ENCODE measurements at places on chromosomes 12 and 14.

- DNase-seq: no peak
Measured at GRCh38 chr14:79279645-79280597, 931.4 kb downstream of the DIO2 start.

DNA sequence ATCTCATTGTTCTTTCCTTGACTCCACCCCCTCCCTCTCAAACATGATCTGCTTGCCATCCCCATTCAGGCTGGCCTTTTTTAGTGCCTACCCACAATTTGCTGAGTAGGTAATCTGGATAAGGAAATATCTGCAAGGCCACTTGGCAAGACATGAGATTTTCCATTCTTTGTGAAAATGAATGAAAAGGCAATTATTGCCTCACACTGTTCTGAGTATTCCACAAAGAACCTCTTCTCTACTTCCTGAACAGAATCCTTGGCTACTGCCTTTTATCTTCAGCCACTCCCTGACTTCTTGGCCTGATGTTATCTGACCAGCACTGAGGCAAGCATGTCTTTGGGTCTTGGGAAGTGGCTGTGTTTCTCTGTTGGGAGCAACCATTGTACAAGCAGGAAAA lies 263.2 kb upstream of the ATP2B1 start:
- no peak for DNase-seq

DNA sequence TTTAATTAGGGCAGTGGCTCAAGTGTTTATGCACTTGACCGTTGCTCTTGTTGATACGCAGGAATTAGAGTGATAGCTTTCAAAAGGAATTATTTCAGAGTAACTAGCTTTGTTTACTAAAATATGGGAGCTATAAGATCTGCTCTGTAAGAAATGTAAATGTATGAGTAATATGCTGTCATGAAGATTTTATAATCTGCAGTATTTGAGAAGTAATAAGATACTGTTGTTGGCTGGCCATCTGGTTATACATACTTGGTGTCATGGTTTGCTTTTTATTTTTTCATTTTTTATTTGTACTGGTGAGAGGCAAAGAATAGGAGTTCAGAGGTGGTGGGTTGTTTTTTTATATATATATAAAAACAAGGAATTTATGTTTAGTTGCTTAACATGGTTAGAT lies 58.5 kb downstream of the PLXNC1 start:
- no peak for DNase-seq

DNA sequence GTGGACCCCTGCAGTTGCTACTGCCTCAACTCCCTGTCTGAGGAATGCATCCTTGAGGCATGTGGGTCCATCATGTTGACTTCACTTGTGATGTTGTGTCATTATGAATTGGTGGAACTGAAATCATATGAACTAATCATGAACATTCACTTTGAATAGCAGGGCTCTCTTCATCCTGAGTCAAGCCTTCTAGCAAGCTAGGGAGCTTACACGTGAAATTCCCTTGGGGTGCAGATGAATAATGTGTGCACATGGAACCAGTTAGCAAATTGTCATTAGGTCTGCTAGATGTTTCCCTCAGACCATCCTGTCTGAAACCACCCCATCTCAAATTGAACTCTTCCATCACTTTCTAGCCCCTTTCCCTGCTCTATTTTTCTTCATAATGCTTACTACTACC lies 3.6 kb downstream of the COQ6 start:
- no peak for DNase-seq

DNA sequence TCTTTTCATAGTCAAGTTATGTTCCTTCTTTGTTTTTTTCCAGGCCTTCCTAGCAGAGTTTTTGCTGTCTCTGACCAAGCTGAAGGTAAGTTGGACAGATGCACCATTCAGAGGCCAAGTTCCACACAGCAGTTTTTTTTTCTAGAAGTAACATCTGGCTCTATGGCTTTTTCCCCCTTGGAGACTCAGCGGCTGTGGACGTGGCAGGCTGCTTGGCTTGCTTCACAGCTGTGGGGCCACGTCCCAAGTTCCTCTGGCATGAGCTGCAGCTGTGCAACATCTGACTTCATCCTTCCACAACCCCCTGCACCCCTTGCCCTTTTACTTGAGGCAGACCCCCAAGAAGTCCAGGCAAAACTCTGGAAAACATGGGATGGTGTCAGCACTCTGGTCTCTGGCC lies 24.2 kb upstream of the RHOJ start:
- no peak for DNase-seq

DNA sequence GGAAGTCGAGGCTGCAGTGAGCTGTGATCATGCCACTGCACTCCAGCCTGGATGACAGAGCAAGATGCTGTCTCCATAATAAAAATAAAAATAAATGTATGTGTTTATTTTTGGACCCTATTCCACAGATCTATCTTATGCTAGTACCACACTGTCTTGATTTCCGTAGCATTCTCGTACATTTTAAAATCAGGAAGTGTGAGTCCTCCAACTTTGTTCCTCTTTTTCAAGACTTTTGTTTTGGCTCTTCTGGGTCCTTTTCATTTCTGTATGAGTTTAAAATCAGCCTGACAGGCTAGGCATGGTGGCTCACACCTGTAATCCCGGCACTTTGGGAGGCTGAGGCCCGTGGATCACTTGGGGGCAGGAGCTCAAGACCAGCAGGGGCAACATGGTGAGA lies 25.8 kb downstream of the DAO start:
- no peak for DNase-seq

DNA sequence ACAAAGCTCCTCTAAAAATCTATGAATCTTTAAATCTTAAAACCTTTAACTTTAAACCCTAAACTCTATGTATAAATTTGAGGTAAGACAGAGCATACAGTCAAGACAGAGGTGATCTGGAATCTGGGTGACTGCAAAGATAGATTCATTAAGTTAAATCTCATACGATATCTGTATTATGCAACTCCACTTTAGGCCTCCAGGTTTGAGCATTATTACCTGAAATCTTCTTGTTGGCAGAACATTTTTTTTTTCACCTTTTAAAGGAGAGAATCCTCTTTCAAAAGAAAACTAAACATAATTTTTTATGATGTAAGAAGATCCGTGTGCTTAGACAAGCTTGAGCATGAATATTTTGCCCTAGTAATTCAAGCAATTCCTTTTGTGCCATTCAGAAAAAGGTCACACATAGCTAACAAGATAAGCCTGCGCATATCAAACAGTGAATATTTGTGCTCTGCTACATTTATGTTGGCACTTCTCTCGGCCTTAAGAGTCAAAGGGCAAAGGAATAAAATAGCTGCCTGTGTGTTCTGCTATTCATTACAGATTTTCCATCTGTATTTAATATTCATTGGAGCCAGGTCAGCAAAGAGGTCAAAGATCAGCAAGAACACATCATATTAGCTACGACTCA lies 163.3 kb downstream of the TMTC3 start:
- DNase-seq: no peak

- DNase-seq: no peak
Measured at GRCh38 chr14:60287452-60287851, 38.4 kb downstream of the PPM1A start.

- no peak for DNase-seq
Measured at GRCh38 chr14:90924621-90925340, 108.6 kb upstream of the TTC7B start.

- no peak for DNase-seq
Measured at GRCh38 chr12:123041042-123041531, 60.6 kb downstream of the ARL6IP4 start.

- no peak for DNase-seq
Measured at GRCh38 chr14:54935958-54936357, 33.3 kb upstream of the GCH1 start.

- no peak for DNase-seq
Measured at GRCh38 chr12:15650399-15651128, 138.6 kb downstream of the EPS8 start.

- DNase-seq: no peak
Measured at GRCh38 chr14:38171197-38171596, 36.5 kb upstream of the SSTR1 start.

GRCh38 chr14:21104448-21105060 lies 3.7 kb downstream of the TMEM253 start:
- peak; percentile 65 for DNase-seq

GRCh38 chr14:36570065-36570464 lies 12.3 kb downstream of the NKX2-8 start:
- DNase-seq: no peak

DNA sequence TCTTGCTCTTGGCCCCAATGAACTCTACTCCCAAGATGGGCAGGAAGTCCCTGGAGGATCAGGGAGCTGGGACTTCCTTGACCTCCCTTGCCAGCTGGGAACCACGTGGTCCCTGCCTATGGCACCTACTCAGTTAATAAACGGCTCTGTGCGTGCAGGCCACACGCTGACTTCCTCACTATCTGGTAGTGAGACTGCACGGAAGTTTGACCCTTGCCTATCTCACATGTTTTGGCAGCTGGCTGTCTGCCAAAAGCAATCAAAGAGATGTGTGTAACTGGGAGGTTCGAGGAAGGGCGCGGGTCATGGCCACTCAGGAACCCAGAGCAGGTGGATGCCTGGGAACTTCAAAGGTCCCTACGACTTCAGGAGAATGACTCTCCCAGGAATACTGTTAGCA lies 57.9 kb downstream of the RFLNA start:
- DNase-seq: no peak

GRCh38 chr12:70165450-70165849 lies 77.8 kb upstream of the CNOT2 start:
- DNase-seq: no peak

DNA sequence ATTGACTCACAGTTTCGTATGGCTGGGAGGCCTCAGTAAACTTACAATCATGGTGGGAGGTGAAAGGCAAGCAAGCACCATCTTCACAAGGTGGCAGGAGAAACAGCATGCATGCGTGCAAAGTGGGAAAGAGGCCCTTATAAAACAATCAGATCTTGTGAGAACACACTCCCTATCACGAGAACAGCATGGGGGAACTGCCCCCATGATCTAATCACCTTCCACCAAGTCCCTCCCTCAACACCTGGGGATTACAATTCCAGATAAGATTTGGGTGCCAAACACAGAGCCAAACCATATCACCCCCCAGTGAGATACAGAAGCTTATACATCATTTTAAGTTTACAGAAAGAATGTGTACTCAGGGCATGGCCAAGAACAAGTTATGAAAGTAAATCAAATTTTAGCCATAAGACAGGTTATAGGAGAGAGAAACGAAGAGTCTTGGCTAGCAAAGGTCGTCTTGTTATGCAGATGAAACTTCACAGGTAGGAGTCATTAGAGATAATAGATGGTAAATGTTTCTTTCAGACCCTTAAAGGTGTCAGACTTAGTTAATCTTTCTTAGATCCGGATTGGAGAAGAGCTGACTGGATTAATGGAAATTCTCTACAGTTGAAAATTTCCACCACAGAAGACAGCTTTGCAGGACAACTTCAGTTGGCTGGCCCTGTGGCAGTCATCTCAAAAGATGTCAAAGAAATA lies 79.8 kb upstream of the SEL1L start:
- DNase-seq: no peak

GRCh38 chr12:25041006-25041741 lies 92.3 kb upstream of the BCAT1 start:
- DNase-seq: no peak

Data from posterior cingulate gyrus (tissue), 11 donors.